ENCODE measurements at places on chromosomes 4 and X.

DNA sequence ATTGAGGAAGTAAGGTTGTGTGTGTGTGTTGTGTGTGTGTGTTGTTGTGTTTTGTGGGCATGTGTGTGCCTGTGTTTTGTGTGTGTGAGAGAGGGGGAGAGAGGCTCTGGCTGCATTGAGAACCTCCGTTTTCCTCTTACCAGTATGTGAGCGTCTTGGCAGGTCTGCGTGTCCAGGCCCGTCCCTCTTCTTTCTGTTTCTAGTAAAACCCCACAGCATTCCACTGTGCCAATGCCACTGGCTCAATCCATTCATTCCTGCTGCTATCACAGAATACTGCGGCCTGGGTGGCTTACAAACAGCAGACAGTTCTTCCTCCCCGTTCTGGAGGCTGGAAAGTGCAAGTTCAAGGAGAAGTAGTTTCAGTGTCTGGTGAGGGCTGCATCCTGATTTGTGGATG, 15.5 kb upstream of the HTRA3 start:
- DNase-seq: no peak

GRCh38 chrX:153477901-153478300, 7.5 kb upstream of the HAUS7 start:
- no peak for DNase-seq

GRCh38 chr4:15897577-15897976, 41.0 kb downstream of the FGFBP1 start:
- no peak for DNase-seq

DNA sequence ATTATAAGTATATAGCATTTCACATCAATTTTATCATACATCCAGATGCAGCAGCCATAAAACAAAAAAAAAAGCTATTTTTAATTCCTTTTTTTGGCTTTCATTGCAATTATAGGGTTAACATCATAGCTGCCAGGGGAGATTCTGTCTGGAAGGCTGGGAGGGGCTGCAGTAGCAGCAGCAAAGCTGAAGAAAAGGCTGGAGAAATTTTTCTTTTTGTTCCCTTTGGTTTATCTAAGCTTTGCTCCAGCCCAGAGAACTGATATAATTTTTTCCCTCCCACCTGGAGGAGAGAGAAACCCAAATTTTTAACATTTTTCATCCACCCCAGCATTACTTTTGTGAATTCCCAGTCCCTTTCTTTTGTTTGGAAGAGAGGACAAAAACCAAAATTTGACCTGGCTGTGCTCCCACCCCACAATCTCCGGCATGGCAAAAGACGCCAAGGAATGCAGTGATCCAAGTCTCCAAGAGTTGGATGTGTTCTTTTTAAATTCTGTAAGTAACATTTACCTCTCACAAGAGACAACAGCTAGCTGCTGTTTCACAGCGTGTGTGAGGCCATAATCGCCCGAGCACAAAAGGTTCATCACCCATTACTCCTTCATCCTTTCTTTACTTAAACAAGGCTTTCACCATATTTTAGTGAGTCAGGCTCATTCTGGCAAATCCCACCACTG, 25.1 kb upstream of the FAM156A start:
- no peak for DNase-seq

DNA sequence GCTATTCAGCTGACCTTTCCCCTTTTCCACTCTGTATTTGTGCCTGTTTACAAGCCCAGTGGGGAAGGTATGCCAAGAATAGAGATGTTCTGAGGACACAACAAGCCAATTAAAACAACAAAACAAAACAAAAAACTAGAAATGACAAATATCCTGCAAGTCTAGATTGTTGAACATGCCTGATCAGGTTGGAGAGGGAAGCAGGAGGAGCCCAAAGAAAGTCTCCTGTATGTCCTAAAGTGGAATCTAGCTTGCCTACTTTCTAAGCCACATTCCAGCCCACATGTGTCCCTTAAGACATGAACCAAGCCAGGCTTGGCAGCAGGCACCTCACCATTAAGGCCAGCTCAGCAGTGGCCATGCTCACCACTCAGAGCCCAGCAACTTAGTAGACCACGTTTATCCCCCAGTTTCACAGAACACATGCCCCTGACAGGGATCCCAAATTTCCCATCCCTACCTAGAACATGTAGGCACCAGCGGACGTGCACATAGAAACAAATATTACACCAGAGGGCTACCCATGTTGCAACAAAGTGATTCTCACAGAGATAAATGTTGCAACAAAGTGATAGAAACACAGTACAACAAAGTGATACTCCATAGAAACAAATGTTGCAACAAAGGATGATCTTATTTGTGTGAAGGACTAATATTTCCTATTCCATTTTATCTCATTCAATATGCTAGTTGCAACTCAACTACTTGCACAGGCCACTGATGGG, 48.3 kb downstream of the CD99L2 start:
- peak; percentile 68 for DNase-seq

- DNase-seq: no peak
Measured at GRCh38 chrX:13476384-13476783, 93.0 kb upstream of the EGFL6 start.

GRCh38 chr4:83129264-83129663, 14.7 kb upstream of the PLAC8 start:
- no peak for DNase-seq

GRCh38 chr4:118909173-118909956, 20.7 kb downstream of the SYNPO2 start:
- DNase-seq: no peak

DNA sequence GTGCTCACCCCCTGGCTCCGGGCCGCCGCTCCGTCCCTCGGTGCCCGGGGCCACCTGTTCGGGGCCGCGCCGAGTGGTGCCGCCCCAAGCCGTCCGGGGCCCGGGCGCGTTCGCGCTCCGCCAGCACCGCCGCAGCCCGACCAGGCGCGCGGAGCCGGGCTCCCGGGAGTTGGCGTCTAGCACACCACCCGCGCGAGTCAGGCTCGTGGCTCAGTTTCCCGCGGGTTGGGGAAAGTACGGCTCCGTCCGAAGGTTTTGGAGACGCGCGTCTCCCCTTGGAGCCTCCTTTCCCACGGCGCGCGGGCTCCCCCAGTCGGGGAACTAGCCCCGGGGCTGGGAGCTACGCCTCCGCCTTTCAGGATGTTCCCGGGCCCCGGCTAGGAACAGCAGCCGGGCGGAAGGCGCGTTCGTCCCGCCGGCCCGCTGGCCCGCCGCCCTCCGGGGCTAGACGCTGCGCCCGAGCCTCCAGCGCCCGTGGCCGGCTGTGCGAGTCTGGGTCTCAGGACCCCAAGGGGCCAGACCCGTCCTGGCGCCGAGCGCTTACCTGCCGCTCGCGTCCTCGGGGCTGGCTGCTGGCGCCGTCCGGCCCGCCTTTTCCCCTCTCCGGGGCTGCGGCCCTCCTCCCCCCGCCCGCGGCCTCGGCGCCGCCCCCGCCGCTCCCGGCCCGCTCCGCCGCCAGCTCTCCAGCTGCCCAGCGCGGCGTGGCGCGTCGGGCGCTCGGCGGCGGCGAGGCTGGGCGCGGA, at the start of gene ADGRG2:
ADGRG2 (minus strand) TSS at position 571 of the 743 bp plus-strand sequence. CDS start 53,634 bp downstream, outside the sequence.
- no peak for DNase-seq

GRCh38 chr4:168879188-168879587, 130.9 kb downstream of the CBR4 start:
- DNase-seq: peak; percentile 12

- no peak for DNase-seq
Measured at GRCh38 chrX:42241421-42241820, 318.1 kb upstream of the CASK start.

GRCh38 chr4:167117273-167117672, 117.0 kb downstream of the SPOCK3 start:
- DNase-seq: no peak

DNA sequence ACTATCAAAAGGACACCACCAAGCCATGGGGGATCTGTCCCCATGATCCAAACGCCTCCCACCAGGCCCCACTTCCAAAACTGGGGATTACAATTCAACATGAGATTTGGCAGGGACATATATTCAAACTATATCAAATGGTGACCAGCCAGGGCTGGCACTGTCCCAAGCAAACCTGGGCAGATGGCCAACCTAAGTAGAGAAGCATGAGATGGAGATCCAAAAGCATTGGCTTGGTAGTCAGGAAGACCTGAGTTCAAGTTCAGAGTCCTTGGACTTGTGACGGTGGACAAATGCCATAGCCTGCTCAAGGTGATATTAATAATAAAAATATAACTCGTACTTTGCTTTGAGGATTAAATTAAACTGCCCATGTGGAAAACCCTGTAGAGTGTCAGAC, 79.2 kb upstream of the HS3ST1 start:
- DNase-seq: no peak

GRCh38 chrX:100980608-100981497, 11.3 kb downstream of the ARL13A start:
- no peak for DNase-seq

DNA sequence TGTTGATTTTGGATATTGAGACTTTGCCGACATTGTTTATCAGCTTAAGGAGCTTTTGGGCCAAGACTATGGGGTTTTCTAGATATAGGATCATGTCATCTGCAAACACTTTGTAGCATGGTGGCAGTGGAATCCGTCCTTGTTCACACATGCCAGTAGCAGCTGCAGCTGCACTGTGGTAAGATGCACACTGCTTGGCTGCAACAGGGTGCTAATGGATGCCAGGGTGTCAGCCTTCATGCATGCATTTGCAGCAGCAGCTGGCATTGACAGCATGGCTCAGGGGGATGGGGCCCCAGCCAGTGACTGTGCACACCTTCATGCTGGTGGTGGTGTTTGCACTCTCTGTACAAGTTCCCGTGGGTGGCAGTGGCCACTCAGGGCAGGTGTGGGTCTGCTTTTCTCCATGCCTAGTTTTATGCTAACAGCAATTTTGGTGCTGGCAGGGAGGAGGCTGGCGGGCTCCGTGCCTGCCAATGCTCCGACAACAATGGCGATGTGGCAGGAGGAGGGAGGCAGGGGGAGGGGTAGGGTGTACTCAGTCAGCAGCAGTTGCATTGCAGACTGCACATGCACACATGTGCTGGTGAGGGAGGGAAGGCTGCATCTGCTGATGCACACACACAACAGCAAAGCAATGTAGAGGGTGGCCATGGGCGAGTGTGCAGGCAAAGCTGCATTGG, 37.5 kb downstream of the BEX3 start:
- DNase-seq: no peak

- DNase-seq: no peak
Measured at GRCh38 chr4:129231945-129232588, 136.1 kb downstream of the C4orf33 start.

GRCh38 chr4:180860089-180860720, 1383.0 kb upstream of the TENM3 start:
- DNase-seq: no peak

DNA sequence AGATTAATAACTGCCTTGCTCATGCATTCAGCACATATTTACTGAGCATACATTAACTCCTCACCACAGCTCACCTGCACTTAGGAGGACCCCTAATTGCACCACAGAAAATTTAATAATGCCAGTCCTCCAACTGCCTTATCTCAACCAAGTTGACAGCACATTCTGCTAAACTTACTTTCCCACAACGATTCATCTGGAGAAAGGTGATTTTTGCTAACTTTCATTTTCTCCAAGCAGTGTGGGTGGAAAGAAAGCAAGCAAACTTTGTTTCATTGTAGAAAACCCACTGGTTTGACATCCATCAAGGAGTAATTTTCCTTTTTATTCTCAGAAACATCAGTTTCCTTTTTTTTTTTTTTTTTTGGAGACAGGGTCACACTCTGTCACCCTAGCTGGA, 49.1 kb downstream of the RASGEF1B start:
- no peak for DNase-seq

GRCh38 chr4:10925996-10926395, 241.4 kb upstream of the CLNK start:
- no peak for DNase-seq

DNA sequence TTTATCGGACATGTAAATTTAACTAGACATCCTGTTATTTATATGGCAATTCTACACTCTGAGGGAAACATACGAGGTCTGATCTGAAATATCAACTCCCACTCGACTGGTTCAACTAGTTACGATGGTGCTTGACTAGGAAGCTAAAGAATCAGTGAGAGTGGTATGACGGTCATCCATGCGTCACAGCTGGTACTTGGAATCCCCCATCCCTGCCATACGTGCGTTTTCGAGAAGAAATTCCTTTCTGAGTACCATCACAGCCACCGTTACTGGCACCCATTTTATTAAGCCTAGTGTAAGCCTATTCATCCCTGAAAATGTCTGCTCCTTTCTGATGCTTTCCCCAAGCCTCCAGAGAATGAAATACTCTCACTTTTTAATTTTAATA, 695 bp upstream of the PIGA start:
- no peak for DNase-seq

GRCh38 chrX:134641346-134641745, 16.9 kb downstream of the PLAC1 start:
- DNase-seq: no peak

GRCh38 chr4:139499186-139499585, 45.3 kb downstream of the RAB33B start:
- DNase-seq: no peak

DNA sequence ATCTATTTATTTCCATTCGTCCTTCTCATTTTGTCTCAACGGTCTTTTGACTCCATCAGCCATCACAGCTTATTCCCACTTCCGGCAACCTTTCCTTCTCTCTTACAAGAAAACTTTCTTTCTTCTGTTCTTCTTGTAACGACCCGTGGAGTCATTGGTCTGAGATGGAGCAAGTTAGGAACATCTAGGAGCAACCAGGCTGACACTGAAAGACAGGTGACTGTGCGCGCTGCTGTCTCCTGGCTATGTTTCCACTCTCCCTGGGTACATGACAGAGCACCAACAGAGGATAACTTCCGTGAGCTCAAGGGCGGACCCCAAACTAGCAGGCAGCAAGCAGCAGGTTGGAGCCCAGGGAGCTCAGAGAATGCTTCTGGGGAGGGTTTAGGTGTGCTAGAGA, 2.5 kb downstream of the FGF5 start:
- DNase-seq: no peak

GRCh38 chr4:134345244-134345643, 143.7 kb upstream of the PABPC4L start:
- DNase-seq: no peak

- DNase-seq: peak; percentile 5
Measured at GRCh38 chrX:12080265-12080664, 58.0 kb upstream of the FRMPD4 start.

DNA sequence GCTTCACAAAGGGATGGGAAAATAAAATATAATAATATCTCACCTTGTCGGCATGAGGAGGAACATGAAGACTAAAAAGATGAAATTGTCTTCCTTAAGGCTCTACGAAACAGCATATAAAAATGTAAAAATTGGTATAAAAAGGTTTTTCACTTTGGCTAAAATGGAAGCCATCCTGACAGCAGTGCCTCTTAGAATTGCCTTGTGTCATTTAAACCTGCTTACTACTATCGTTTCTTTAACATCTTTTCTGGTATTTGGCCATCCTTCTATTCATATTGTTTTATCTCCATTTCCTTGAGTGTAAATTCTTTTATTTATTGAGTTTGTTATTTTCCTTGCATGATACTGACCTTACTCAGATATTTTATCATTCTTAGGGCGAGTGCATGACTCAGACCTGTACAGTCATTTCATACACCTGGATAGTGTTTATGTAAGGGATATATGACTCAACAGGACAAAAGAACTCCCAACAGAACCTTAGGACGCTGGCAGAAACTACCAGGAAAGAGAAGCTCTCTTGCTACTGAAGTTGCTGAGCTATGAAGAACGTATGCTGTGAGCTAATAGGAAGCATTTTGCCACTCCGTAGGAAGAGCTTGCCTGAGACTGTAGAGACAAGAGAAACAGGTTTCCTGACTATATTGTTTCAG, 5.8 kb upstream of the CDKN2AIP start:
- DNase-seq: no peak

GRCh38 chr4:127410644-127411043, 222.1 kb upstream of the INTU start:
- no peak for DNase-seq

Data from AML-193 (cell line).